Activated CD8-positive, alpha-beta memory T cell treated with anti-CD3 and anti-CD28 coated beads, Interleukin-2, amount 10 ng/mL, durations not matched to agents 7 days and 5 days (primary cell): ENCODE measurements at places on chromosomes 11 and 22. TPM values are rescaled to one million over a fixed set of nuclear protein-coding genes. Genes with fewer than 3 reads are reported as not detected.

GRCh38 chr11:12455938-12456337 lies 78.6 kb downstream of the PARVA start:
- no peak overlapping the region for H3K27ac ChIP-seq
- H3K4me1 ChIP-seq, result no peaks in the 10 kb centered on the region
- H3K36me3 ChIP-seq, result no peaks in the 10 kb centered on the region
- H3K4me3 ChIP-seq, result no peak overlapping the region
- peaks cover 9% of the 10 kb centered on the region for H3K27me3 ChIP-seq

DNA sequence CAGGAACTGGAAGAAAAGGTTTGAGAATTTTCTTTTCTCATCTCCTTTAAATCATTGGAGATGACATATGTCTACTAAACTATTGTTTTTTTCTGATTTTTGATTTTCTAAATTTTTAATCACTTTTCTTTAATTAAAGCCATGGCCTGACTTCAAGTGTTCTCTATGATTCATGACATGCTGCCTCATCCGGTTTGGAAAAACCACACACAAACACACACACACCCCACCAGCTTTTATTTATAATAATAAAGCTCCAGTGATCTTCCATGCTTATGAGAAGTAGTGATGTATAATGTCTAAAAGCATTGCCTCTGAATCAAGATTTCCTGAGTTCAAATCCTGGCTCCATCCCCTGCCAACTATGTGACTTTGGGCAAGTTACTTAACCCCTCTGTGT lies 179.2 kb downstream of the SPON1 start:
- H3K27me3 ChIP-seq, result peaks cover 3% of the 10 kb centered on the region
- no peak for DNase-seq
- no peak overlapping the region for H3K27ac ChIP-seq
- peaks cover 6% of the 10 kb centered on the region for H3K4me1 ChIP-seq

DNA sequence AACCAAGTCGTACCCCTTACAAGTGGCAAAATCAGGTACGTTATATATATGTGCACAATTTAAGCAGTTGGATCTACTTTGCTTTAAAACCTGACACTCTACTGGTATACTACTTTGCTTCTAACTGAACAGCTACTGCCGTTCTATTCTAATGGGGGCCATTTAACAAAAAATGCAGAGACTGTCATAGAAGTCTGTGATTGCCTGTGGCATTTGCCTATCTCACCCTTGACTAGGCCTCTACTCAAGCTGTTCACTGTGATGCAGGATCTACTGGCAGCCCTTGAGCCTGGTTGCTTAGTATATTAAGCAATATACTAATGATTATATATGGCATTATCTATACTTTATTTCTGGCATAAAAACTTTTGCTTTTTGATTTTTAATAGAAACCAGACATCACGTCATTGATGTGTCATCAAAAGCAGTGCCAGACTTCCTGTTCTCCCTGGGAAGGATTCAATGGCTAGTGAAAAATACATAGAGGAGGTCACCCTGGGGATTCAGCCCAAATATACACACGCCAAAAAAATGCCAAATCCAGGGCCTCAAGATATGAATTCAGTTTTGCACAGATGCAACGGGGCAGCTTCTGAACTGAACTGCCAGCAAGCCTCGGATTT lies 40.0 kb upstream of the FIBIN start:
- no peaks in the 10 kb centered on the region for H3K4me1 ChIP-seq
- H3K27ac ChIP-seq, result no peak overlapping the region
- H3K36me3 ChIP-seq, result no peaks in the 10 kb centered on the region

GRCh38 chr11:19864141-19865140 lies 151.8 kb downstream of the NAV2 start:
- no peak for DNase-seq
- no peaks in the 10 kb centered on the region for H3K36me3 ChIP-seq
- H3K27me3 ChIP-seq, result peaks cover 5% of the 10 kb centered on the region
- no peak overlapping the region for H3K4me3 ChIP-seq
- H3K4me1 ChIP-seq, result no peaks in the 10 kb centered on the region
- no peak overlapping the region for H3K27ac ChIP-seq

- DNase-seq, result no peak
- H3K36me3 ChIP-seq, result peaks cover 19% of the 10 kb centered on the region
- no peak overlapping the region for H3K27ac ChIP-seq
- no peak overlapping the region for H3K4me3 ChIP-seq
These were observed 57.5 kb downstream of the GRK3 start for GRCh38 chr22:25621986-25622385.

DNA sequence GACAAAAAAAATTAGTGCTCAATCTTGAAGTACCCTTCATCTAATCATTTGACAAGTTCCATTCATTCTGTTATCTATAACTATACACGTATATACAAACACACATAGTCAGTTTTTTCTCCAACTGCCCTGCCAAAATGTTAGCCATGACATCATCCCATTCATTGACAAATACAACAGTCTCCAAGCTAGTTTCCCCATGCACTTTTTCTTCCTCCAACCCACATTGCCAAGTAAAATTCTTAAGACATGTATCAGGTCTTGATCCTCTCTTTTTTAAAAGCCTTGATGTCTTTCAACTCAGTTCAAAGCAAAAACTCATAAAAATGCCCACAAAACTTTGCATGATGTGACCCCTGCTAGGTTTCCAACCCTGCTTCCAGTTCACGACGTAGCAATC lies 58.1 kb downstream of the DDI1 start:
- H3K36me3 ChIP-seq, result no peaks in the 10 kb centered on the region
- H3K27ac ChIP-seq, result no peak overlapping the region
- no peak for DNase-seq
- no peaks in the 10 kb centered on the region for H3K27me3 ChIP-seq
- no peak overlapping the region for H3K4me3 ChIP-seq
- no peaks in the 10 kb centered on the region for H3K4me1 ChIP-seq

DNA sequence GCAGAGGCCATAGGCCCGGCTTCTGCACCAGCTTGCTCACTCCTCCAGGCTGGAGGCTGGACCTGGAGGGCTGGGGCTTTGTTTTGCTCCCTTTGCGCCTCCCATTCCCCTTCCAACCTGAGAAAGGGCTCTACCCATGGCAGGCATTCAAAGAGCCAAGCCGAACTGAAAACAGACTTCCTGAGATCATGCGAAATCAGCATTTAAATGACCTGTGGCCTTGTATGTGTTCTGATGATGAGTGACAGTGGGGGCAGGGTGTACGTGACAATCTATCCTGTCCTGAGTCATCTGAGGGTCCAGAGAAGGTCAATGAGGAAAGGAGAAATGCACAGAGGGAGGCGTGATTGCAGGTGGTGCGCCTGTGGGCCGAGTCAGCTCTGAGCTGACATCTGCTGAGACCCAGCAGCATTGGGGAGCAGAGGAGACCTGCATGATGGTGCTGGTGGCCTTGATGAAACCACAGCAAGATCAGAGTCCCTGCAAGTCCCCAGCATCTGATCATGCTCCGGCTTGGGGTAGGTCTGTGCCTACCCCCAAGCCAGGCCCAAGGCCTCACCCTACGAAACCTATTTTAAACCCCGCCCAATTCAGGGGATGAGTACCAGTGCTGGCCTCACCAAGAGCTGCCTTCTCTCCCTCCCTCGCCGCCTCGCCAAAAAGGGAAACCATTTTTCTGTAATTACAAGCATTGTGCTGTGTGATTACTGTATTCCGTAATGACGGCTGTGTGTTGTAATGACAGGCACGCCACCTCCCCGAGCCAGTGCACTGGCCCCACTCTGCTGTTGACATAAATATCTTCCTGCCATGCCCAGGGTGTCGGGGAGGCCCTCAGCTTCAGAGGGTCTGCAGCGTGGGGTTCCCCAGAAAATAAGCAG lies 95.2 kb upstream of the ANO1 start:
- no peak for DNase-seq
- H3K36me3 ChIP-seq, result no peaks in the 10 kb centered on the region
- H3K4me1 ChIP-seq, result no peaks in the 10 kb centered on the region
- H3K27ac ChIP-seq, result no peak overlapping the region

GRCh38 chr22:39900306-39901227 lies at the start of gene GRAP2:
GRAP2 (plus strand) TSS chr22:39901084; CDS start chr22:39947107, 46,023 bp downstream.
- no peaks in the 10 kb centered on the region for H3K27me3 ChIP-seq
- H3K27ac ChIP-seq, result peak within 1 kb of the TSS; percentile 94
- peaks cover 16% of the 10 kb centered on the region for H3K4me1 ChIP-seq
- H3K36me3 ChIP-seq, result peaks cover 41% of the 10 kb centered on the region
- peak; percentile 93 for DNase-seq
- peak within 1 kb of the TSS; percentile 90 for H3K4me3 ChIP-seq

GRCh38 chr11:122505304-122506006 lies 150.1 kb upstream of the UBASH3B start:
- H3K27me3 ChIP-seq, result peaks cover 25% of the 10 kb centered on the region
- H3K4me1 ChIP-seq, result no peaks in the 10 kb centered on the region
- no peak overlapping the region for H3K27ac ChIP-seq
- no peaks in the 10 kb centered on the region for H3K36me3 ChIP-seq

- no peak overlapping the region for H3K4me3 ChIP-seq
- DNase-seq, result no peak
- no peaks in the 10 kb centered on the region for H3K4me1 ChIP-seq
- H3K27ac ChIP-seq, result no peak overlapping the region
- no peaks in the 10 kb centered on the region for H3K27me3 ChIP-seq
- H3K36me3 ChIP-seq, result no peaks in the 10 kb centered on the region
These were observed 144.3 kb upstream of the ANO3 start for GRCh38 chr11:26187639-26188038.

- no peak for DNase-seq
- no peaks in the 10 kb centered on the region for H3K4me1 ChIP-seq
- peaks cover 27% of the 10 kb centered on the region for H3K36me3 ChIP-seq
- no peak overlapping the region for H3K4me3 ChIP-seq
These were observed 54.3 kb downstream of the PISD start for GRCh38 chr22:31607696-31608095.

DNA sequence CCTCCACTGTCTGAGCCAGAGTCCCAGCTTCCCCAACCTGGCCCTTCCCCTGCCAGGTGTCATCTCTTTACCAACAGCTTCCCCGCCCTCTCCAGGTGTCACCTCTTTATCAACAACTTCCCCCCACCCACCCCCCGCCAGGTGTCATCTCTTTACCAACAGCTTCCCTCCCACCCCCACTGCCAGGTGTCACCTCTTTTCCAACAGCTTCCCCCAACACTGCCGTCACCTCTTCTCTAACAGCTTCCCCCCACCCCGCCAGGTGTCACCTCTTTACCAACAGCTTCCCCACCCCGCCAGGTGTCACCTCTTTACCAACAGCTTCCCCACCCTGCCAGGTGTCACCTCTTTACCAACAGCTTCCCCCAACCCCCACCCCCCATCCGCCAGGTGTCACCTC lies 29.8 kb upstream of the TTLL12 start:
- no peaks in the 10 kb centered on the region for H3K36me3 ChIP-seq
- H3K4me3 ChIP-seq, result no peak overlapping the region
- H3K4me1 ChIP-seq, result no peaks in the 10 kb centered on the region
- H3K27me3 ChIP-seq, result no peaks in the 10 kb centered on the region

DNA sequence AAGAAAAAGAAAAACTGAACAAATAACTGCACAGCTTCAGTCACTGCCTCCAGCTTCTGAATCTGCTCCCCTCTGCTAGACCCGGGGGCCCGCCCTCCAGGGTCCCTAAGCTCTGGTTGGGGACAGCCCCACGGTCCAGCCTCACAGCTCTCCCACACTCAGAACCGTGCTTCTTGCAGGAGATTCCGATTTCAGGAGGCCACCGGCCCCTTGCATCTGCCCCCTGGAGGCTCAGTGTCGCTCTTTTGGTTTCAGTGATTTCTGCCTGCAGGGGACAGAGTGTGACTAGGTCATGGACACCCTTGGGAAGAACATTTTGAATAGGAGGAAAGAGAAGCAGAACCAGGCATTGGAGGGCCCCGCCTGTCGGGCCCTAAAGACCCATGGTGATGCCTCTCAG lies 23.1 kb upstream of the RPS3 start:
- H3K4me3 ChIP-seq, result no peak overlapping the region
- no peaks in the 10 kb centered on the region for H3K27me3 ChIP-seq
- DNase-seq, result no peak

GRCh38 chr11:66336234-66337102 lies at the start of gene RIN1:
RIN1 (minus strand) TSS chr11:66336434; CDS start chr11:66336402, 32 bp downstream.
- peak; percentile 90 for DNase-seq
- peak within 1 kb of the TSS; percentile 26 for H3K4me3 ChIP-seq
- H3K36me3 ChIP-seq, result peaks cover 22% of the 10 kb centered on the region
- peak within 1 kb of the TSS; percentile 68 for H3K27ac ChIP-seq

DNA sequence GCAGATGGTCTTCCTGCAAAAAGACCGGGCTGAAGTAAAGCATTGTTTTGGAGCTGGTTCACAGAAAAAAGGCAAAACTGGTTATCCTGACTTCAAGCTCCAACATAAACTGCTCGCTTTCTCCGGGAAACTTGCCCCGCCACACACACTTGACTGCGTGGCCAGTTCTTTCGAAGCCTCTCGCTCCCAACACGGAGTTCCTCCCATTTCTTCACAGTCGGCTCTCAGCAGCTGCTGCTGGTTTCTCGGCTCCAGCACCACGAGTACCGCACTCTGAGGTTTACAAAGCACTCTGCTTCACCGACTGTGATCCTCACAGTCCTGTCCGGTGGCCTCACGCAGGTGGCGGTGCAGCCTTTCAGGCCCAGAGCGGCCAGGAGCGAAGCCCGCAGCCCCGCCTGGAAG lies 264 bp downstream of the CHEK1 start:
- H3K4me1 ChIP-seq, result peaks cover 35% of the 10 kb centered on the region
- no peaks in the 10 kb centered on the region for H3K27me3 ChIP-seq
- H3K4me3 ChIP-seq, result peak overlapping the region; percentile 88
- no peak for DNase-seq

DNA sequence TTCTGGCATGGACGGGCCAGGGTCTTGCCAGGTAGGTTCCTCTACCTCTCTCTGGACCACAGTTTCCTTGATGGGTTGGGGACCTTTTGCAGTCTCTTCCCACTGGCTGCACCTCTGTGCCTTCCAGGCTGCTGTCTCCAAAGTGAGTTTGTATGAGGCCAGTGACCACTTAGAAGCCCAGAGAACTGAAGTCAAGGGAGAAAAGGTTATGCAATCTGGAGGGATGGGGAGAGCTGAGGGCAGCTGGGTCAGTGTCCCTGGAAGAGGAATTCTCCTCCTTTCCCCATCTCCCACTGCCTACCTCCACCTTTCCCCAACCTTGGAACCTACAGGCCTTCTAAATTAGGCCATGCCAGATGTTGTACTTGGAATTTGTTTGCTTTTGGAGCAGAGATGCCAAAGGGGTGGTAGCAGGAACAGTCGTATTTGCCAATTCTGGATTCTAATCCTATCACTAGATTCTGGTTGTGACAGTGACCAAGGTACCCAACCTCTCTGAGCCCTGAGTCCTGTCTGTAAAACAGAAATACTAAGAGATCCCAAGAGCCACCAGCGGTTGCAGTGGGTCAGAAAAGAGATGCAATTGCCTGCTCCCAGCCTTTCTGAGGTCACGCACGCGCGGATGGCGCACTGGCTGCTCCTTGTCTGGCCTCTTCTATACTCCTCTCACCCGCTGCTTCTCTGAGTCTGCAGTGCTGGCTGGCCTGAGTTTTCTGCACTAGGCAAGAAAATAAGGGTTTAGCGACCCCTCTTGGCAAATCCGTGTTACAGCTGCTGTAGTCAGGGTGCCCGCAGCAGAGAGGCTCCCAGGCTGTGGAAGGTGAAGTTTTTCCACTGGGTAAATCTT lies 10.7 kb upstream of the ACCSL start:
- H3K27me3 ChIP-seq, result peaks cover 8% of the 10 kb centered on the region
- no peak overlapping the region for H3K4me3 ChIP-seq
- no peaks in the 10 kb centered on the region for H3K36me3 ChIP-seq
- H3K27ac ChIP-seq, result no peak overlapping the region

Gene B3GAT1
- 0.61 TPM for total RNA-seq

Gene GTSE1
- 91.9 TPM for total RNA-seq

Gene KCTD14
- total RNA-seq, result 0.18 TPM

Gene TEX54
- not detected for total RNA-seq

Gene PRAME
- total RNA-seq, result not detected

Gene NXPE2
- total RNA-seq, result not detected

Gene SPDYC
- total RNA-seq, result not detected

Gene KCNJ1
- total RNA-seq, result not detected

Gene MUC15
- not detected for total RNA-seq

Gene LRRC10B
- not detected for total RNA-seq

Gene STARD10
- 18.4 TPM for total RNA-seq

Gene BTG4
- 0.30 TPM for total RNA-seq

Gene PDGFB
- 0.35 TPM for total RNA-seq
